Fibroblast of the aortic adventitia (primary cell): ENCODE measurements at places on chromosomes 2 and 18.

- DNase-seq = peak; percentile 9
Observed at GRCh38 chr2:29367986-29368658, 252.9 kb downstream of the CLIP4 start.

DNA sequence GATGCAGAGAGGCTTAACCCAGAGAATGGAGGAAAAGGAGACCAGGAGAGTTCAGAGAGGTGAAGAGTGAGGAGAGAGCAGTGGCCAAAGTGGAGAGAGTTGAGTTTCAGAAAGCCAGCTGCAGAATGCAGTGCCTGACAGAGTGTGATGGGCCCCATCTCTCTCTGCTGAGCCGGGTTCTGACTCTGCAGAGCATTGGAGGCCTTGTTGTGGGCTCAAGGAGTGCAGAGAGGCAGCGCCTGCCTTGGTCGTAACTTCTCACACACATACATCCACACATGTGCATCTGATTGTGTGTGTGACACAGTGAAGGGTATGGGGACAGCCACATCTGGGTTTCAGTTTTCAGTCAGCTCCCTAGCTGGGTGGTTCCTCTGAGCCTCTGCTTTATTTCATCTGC, 58.8 kb downstream of the AGAP1 start:
- no peak for DNase-seq

GRCh38 chr2:241689306-241689705, 2.7 kb upstream of the DTYMK start:
- DNase-seq = no peak

- peak; percentile 98 for DNase-seq
Observed at GRCh38 chr2:20091305-20091991, 40.0 kb upstream of the LAPTM4A start.

- DNase-seq = no peak
Observed at GRCh38 chr18:58076052-58076451, 32.0 kb downstream of the NEDD4L start.

- DNase-seq = no peak
Observed at GRCh38 chr2:84115173-84115857, 343.8 kb downstream of the SUCLG1 start.

- DNase-seq = no peak
Observed at GRCh38 chr2:47003641-47004427, 88.2 kb upstream of the MCFD2 start.

DNA sequence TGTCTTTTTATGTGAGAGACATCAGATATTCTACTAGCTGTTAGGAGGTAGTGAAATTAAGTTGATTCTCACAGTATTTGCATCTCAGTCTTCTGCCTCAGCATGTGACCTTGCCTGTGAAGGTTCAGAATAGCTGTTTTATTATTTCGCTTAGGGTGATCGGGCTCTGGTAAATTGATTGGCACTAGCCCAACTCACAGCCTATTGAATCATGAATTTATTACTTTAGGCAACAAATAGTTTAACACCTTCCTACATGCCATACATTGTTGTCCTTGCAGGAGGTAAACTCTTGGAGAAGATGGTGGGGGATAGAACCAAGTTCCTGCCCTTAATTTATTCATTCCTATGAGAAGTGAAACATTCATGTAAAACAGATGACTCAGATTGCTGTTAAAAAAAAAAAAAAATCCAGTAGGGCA, 101.9 kb downstream of the GPD2 start:
- no peak for DNase-seq

DNA sequence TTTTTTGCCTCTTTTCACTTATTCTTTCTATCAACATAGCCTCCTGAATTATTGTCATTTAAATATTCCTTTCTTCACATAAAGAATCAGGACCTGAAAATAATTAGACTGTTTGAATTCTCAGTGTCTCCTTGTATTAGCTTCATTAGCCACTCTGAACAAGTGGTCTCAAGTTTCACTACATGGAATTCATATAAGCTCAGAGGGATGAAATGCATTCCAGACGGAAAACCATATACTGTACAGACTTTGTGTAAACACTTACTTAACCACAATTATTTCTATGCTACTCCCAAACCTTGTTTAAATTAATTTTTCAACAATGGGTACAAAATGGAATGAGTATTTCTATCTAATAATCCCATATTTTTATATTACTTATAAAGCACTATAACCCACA, 53.4 kb downstream of the CHN1 start:
- DNase-seq = peak; percentile 25

DNA sequence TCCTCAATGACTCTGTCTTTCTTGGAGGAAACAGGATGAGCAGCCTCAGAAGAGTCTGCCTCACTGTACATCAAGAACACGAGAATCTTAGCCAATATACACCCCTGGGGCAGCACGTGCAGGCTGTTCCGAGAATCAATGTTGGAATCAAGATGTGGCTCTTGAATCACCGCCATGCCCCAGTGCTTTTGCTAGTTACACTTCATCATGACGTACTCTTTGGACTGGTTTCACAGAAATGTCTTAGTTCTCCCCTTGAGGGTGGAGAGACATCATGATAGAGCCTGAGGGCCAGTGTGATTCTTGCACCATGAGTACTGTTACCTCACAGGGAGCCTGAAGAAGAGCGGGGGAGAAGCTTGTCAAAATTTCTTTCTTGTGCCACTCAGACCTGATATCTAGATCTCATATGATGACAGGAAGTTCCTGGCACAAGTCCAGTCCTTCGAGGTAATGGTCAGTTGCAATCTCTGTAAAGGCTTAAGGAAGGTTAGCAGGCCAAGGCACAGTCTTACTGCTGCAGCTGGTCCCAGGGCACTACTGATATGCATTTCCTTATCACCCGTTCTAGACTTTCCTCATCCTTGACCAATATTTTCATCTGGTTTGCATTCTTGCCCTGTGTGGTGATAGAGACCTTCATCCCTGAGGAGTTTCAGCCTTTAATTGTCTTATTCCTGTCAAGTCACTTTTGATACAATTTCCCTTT, 28.2 kb upstream of the STAT4 start:
- DNase-seq = peak; percentile 99

DNA sequence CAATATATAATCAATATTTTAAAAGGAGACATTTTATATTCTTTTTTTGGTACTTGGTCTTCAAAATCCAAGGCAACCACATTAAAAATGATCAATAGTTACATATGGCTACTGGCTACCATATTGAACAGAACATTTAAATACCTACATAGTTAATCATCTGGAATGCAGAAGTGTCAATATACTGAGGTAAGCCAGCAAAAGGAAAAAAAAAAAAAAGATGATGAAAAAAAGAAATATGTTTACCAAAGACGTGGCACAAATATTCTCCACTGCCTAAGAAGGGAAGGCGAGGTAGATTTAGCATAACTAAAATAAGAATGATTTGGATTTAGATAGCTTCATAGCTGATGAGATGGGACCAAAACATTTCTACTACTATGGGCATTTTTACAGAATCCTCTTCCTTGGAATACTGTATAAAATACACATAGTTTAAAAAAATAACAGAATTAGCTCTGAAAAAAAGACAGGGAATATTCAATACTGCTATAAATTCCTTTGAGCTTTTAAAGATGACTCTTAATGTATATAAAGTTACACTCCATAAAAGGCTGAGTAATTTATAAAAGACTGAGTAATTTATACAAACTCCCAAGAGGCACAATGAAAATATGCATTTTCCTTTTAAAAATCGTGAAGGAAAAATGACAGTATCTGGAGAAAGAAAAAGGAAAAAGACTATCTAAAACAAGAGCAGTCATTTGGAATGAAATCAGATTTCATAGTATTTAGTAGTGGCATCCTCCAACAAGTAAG, 63.5 kb downstream of the CDH2 start:
- no peak for DNase-seq

DNA sequence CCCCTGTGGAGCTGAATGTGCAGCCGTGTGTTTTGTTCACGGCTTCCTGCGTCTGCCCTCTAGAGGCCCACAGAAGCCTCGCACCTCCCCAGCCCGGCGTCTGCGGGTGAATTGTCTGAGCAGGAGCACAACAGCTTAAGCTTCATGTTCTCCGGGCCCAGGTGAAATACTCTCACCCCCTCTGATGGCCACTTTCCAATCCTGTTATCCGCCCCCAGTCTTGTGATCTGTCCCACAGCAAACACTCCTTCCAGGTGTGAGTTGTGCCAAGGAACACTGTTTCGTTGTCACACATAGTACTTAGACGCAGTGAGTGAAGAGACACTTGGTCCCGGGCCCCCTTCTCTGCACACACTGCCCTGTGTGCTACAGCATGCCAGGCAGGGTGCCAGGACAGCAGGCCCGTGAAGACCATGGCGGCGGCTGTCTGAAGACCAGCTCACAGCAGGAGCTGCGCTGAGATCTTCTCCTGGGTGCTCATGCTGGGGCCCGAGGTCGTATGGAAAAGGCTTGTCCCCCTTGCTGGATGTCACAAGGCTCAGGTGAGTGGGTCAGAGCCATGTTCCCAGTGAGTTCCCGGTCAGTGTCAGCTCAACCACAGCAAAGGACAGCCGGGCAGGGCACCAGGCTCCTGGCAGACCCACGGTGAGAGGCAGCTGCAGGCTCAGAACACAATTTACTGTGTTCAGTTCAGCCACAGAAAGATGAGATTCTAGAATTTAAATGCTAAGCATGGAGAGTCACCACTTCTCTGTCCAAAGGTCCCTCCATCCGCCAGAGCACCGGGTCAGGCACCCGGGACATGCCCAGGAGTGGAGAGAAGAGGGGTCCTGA, 6.8 kb upstream of the PXDN start:
- peak; percentile 84 for DNase-seq

GRCh38 chr2:105769504-105769903, 24.8 kb downstream of the NCK2 start:
- no peak for DNase-seq

DNA sequence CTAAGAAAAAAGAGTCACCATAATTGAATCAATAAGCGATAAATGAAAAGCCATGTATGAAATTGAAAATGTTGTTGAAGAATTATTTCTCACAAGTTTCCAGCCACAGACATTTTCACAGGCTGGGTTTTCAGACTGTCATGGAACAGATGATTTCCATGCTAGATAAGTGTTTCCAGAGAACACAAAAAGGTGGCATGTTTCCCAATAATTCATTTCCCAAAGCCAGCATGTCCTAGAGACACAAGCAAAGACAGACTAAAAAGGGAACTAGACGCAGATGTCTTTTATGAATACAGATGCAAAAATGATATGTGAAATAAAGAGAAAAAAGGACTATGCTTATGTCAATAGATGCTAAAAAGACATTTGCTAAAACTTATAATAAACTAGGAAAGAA, 255.1 kb downstream of the EIPR1 start:
- DNase-seq = no peak

- DNase-seq = no peak
Observed at GRCh38 chr2:124563426-124563825, 538.3 kb downstream of the CNTNAP5 start.

GRCh38 chr2:23351388-23352141, 33.4 kb upstream of the KLHL29 start:
- DNase-seq = peak; percentile 82

DNA sequence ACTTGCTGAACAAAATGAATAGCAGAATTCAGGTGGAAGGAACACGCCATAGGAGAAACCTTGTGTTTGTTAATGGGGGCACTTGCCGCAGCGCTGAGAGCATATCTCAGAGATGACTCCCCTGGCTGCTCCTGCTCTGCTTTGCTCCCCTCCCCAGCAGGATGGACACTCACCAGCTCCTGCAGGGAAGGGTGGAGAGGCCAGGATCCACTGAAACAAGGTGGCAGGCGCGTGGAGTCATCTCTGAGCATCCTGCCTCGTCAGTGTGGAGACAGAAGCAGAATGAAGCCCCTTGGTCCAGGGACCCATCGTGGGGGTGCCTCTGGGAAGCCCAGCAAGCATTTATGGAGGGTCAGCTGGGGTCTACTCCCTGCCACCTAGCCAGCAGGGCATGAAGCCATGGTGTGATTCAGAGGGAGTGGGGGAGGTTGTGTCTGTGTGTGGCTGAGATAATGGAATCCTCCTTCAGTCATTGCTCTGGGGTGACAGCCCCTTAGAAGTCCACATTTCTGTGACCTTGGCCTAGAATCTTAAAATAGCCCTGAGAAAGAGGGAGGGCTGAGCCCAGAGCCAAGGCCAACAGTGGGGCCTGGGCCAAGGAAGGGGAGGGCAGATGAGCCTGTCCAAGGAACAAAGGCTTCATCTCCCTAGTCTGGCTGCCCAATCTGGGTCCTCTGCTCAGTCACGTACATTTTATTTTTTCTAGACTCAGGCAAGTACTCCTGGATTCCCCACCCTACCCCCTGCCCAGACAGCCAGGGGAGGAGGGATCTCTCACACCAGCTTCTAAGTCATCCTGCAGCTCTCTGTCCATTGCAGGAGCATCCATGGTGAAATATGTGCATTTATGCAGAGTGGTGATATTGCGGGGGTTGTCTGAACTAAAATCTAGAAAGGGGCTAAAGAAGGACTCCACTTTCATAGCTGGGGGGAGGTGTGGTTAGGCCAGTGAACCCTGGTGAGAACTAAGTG, 215.4 kb downstream of the ZBTB7C start:
- no peak for DNase-seq

DNA sequence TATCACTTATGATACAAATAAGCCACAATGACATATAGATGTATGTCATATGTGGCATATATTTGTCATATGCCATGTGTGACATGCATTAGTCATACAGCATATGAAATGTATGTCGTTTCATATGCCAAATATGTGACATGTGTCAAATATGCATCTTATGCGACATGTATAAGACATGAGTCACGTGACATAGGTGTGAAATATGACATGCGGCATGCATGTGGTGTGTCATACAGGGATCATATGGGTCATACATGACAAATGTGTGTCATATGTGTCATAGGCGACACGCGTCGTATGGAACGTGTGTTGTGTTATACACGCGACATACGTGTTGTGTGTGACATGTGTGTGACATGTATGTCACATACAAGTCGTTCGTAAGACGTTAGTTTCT, 2154.0 kb upstream of the PIK3C3 start:
- DNase-seq = no peak

GRCh38 chr2:102001767-102002142, 10.0 kb downstream of the IL1R2 start:
- no peak for DNase-seq

DNA sequence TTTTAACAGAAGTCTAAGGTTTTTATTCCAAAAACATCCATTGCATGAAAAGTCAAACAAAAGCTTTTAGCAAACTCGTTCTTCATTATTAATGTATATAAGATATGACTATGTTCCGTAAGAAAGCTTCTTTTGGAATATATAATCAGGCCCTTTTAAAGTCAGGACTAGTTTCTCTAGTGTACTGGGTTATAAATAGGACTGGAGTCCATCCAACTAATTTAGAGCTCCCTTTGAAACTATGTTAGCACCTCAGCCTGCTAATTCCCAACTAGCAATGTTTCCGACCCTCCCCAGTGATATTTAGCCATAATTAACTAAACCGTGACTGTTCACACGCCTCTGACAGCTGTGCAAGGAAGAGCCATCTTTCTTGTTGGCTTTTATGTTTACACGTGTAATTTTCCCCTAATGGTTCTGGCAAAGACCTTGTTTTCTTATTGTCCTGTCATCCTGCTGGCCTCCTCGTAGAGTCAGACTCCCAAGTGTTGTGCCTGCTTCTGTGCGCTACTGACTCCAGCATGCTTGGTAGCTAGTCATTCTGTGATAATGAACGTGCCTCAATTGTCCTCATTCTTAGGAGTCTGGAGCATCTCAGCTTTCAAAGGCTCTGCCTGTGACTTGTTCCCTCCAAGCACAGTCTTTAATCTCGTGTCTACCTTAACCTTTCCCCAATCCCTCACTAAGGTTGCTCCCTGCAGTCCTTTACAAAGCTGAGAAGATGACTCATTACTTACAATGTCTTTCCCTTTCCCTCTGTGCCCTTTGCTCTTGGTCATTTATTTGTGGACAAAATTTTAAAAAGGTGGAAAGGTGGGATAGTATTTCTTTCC, 172.2 kb upstream of the RASGRP3 start:
- DNase-seq = no peak

- DNase-seq = peak; percentile 93
Observed at GRCh38 chr2:179218848-179219594, 45.6 kb downstream of the SESTD1 start.

GRCh38 chr2:24203029-24203786, 28.4 kb downstream of the FAM228A start:
- DNase-seq = no peak
